ENCODE measurements at places on chromosomes 3 and 15.

DNA sequence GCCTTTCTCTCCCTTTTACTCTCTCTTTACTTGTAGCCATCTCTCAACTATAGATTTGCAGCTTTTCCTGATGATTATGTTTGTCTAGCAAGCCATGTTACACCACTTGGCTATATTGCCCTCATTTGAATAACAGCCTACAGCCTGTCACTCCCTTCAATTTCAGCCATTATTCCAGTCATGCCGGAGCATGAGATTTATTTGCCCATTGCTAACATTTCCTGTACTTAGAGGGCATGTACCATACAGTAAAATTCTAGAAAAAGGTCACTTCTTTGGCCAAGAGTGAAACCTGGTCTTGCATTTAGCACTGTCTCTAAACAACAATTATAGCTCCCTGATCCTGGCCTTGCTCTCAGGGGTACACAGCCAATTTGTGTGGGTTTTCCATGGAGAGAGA is 221.7 kb upstream of the TMC3 start:
- no peak for DNase-seq

GRCh38 chr3:146542978-146543377 is 1.4 kb downstream of the PLSCR1 start:
- no peak for DNase-seq

DNA sequence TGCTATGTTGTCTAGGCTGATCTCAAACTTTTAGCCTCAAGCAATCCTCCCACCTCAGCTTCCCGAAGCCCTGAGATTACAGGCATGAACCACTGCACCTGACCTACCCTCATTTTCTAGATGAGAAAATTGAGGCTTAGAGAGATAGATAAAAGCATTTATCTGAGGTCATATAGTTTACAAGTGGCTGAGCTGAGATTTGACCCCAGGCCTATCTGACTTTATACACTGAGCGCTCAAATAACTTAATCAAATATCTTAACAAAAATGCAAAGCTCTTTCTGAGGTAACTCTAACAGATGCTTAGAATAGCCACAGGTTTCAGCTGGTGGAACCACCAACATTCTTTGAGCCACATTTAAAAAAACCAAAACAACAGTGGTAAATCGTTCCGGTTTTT is 5.5 kb downstream of the PLS1 start:
- DNase-seq: no peak

GRCh38 chr3:62987721-62988120 is 112.5 kb upstream of the CADPS start:
- DNase-seq: no peak

DNA sequence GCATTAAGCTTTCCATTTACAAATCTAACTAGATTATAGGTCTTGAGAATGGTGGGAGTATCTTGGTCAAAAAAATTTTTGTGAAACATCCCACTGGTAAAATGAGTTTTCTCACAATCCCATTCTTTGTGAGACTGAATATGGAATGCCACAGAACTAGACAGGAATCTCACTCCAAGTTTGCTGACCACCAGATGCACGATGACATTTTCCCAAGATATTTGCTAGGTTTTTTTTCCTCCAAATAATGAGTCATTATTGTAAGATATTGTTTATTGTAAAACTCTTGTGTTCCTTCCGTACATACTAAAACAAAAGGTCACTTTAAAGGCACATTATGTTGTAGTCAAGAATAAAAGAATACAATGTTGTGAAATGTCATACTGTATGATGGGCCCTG is 53.9 kb downstream of the COPS2 start:
- DNase-seq: no peak
